SK-N-SH treated with all-trans-retinoic acid at 6 μM for 48 hours (cell line): ENCODE measurements at places on chromosomes 12 and 14.
A peak's percentile ranks its signal among the peaks of the same experiment; 100 is the strongest.

- ATAC-seq = no peak
Observed at GRCh38 chr12:11879306-11879705, 191.4 kb upstream of the BCL2L14 start.

DNA sequence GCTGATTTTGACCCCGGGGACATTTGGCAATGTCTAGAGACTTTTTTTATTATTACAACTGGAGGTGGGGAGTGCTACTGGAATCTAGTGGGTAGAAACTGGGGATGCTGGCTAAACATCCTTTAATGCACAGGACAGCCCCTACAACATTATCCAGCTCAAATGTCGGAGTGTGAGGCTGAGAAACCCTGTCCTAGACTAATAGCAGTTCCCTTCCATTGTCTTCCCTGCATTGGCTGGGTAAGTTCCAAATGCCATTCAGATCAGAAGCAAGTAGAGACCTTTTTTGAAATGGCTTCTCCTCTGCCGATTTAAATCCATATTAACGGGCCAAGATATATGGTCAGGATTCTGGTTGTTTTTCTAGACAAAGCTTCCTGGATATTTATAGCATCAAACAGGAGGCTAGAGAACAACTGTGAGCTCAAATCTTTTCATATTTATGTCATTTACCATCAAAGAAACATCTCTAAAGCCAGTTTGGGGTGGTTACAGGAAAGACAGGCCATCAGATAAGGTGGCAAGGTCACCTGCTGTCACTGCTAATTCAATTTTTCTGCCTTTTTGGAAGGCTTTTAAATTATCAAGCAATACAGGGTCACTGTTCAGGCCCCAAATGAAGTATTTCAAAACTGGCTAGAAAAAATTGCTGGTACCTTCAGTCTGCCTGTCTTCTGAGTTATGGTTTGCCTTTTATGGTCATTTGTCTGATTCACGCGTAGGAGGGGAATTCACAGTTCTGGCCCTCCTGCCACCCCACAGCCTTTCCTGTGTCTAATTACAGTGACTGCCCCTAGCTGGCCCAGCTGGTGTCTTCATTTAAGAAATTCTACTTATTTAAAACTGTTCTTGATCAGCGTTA is 20.1 kb upstream of the AKAP5 start:
- peak; percentile 85 for ATAC-seq

DNA sequence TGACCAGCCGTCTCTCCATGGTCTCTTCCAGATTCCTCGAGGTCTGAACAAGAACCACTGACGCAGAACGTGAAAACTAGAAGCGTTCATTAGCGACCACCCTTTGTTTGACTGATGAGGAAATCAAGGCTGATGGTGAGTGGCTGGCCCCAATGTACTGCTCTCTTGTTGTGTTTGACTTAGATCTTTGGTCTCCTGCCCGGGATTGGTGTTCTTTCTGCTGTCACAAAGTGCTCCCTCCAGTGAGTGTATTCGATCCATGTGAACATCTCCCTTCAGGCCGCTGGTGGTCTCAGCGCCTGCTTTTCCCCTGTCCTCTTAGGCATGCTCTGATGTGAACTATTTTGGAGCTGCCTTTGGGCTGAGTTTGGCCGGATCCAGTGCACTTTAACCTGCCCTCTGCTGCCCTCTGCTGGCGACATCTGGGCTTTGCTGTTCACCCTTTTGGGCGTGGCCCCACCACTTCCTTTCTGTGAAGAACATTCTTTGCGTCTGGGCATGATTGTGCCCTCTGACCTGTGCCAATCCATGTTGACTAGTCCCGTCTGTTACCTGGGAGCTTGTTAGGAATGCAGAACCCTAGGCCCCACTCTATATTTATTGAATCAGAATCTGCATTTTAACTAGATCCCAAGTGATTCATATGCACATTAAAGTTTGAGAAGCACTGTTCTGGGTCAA is 279.1 kb downstream of the TTC6 start:
- peak; percentile 89 for ATAC-seq

DNA sequence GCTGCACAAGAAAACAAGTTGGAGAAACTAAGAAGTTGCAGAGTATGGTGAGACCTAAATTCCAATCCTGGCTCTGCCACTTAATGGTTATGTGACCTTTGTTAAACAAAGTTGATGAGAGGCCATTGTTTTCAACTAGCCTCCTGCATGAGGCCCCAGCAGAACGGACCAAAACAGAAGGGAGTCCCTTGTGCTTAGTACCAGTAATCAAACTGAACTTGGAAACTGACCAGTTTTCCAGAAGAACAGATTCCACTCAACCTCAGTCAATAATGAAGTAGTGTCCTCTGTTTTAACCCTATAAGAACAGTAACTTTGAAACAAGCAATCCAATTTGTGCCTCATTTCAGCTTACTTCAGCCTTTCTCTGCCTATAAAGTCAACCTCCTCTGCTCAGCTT is 69.9 kb downstream of the C12orf56 start:
- ATAC-seq = no peak

- no peak for ATAC-seq
Observed at GRCh38 chr12:12714276-12715021, 2.7 kb upstream of the CDKN1B start.

GRCh38 chr12:93502802-93503623 is 35.7 kb downstream of the MRPL42 start:
- peak; percentile 51; the same call in 2 of the 3 replicates for ATAC-seq

DNA sequence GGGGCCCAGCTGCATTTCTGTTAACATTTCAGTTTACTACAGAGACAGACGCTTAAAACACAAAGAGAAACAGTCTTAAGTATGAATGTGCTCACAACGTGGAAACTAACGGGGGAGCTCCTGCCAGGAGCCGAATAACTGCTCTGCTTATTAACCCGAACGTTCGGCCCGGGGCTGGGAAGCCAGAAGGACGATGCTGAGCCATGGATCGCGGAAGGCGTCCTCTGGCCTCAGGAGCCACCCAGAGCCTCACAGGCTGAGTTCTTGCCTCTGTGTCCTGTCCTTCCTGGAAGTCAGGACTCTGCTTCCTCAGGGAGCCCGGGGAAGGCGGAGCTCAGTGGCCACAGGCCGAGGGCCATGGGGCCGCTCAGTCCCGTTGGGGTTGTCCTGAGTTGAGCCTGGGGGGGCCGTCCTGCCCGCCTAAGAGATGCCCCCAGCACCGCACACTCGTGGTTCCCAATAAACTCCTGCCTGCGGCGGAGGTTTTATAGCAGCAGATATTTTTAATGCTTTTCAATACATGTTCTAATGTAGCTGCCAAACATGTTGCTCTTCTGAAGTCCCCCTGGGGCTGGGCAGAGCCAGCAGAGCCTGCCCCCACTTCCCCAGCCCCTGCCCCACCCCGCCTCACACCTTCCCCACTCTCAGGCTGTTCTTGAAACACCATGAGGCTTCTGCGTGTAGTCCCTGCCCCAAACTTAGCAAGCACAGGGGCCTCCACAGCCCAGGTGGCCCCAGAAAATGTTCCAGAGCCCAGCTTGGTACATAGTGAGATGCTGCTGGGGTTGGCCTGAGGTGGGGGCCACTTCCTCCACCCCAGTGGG is 3.4 kb upstream of the TEX22 start:
- no peak for ATAC-seq

GRCh38 chr14:101556566-101557320 is 4.6 kb upstream of the DIO3 start:
- ATAC-seq = no peak

GRCh38 chr14:98244966-98245569 is 1026.9 kb downstream of the BCL11B start:
- ATAC-seq = no peak

DNA sequence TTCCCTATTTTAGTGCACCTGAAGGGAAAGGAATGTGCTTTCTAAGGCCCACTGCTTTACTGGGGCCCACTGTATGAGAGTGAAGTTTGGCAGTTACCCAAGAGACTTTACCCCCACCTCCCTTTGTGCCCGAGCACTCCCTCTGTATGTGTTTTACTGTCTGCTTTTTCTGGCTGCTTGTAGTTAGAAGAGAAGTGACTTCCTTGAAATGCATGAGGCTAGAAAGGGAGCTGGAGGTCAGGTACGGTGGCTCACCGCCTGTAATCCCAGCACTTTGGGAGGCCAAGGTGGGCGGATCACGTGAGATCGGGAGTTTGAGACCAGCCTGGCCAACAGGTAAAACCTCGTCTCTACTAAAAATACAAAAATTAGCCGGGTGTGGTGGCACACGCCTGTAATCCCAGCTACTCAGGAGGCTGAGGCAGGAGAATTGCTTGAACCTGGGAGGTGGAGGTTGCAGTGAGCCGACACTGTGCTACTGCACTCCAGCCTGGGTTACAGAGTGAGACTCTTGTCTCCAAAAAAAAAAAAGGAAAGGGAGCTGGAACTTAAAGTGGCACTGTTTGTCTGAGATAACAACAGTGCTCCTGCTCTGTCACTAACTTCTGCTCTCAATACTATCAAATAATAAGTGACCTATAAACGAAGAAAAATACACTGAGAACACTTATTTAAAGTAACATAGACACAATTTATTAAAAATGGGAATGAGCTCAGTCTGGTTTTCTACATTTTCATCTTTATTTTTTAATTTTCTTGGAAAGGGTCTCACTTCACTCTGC is 5.8 kb downstream of the TRIP11 start:
- ATAC-seq = no peak

DNA sequence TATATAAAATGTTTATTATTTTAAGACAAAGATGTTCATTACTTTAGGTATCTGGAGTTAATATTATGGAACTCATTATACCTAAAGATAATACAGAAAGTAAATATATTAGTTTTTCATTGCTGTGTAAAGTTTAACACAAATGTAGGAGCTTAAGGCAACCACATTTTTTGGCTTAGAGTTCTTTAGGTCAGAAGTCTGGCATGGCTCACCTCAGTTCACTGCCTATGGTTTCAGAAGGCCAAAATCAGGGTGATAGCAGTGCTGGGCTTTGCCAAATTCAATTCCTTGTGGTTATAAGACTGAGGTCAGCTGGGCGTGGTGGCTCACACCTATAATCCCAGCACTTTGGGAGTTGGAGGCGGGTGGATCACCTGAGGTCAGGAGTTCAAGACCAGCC is 35.5 kb upstream of the PRPF39 start:
- no peak for ATAC-seq

DNA sequence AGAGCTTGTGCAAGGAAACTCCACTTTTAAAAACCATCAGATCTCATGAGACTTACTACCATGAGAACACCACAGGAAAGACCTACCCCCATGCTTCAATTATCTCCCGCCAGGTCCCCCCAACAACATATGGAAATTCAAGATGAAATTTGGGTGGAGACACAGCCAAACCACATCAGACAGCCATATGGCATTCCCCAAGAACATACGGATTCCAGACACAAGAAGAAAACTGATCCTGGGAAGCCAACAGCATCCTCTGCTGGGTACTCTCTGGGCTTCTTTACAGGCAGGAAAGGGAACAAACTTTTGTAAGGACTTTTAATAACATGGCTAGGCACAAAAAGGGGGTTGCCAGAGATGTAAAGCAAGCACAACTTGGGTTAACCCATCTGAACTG is 127.2 kb downstream of the TMEM132C start:
- no peak for ATAC-seq

GRCh38 chr12:128816643-128816920 is 7.2 kb downstream of the SLC15A4 start:
- no peak for ATAC-seq

DNA sequence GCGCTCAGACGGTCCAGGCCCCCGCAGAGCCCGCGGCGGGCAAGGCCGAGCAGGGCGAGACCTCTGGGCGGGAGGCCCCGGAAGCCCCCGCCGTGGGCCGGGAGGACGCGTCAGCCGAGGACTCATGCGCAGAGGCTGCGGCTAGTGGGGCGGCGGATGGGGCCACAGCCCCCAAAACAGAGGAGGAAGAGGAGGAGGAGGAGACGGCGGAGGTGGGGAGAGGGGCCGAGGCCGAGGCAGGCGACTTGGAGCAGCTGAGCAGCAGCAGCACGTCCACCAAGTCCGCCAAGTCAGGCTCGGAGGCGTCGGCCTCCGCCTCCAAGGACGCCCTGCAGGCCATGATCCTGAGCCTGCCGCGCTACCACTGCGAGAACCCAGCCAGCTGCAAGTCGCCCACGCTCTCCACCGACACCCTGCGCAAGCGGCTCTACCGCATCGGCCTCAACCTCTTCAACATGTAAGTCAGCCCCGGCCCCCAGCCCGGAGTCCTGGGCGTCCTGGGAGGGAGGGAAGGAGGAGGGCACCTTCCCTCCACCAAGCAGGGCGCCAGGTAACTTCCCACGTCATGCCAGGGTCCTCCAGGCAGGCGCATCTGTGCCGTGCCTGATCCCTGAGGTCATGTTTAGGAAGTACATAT is 72.4 kb downstream of the IQSEC3 start:
- ATAC-seq = no peak

DNA sequence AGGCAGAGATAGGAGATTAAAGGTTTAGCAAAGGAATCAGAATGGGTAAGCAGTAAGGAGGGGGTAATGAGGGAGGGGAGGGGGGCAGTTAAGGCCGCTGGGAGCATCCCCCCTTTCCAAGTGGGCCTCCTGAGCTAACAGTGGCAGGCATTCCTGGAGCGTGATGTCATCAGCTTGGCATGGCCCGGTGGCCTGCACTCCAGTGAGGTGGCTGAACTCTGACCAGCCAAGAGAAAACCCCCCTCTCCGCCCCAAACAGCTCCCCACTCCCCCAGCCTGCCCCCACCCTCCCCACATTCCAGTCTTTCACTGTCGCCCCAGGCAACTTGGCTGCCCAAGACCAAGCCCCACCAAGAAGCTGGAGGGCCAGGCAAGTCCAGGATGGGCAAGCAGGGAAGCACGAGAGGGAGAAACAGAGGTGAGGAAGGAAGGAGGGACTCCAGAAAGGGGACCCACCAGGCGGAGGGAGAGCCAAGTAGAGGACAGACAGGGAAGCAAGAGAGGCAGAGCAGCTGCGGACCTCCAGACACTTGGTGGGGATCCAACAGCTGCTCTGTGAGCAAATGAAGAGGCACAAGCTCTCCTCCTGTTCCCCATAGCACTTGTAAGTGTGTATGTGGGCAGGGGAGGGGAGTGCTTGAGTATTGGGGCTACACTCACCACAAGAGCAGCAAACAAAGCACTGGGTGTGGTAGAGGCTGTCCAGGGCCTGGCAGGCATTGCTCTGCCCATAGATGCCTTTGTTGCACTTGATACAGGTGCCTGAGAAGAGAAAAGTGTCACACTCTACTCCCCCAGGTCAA is 4.5 kb downstream of the AJUBA start:
- ATAC-seq = peak; percentile 58

GRCh38 chr12:84117190-84117589 is 795.4 kb downstream of the SLC6A15 start:
- no peak for ATAC-seq

GRCh38 chr14:92922883-92923743 is at the start of gene CHGA:
Gene CHGA (plus strand): TSS chr14:92923150. CDS start chr14:92923360, 210 bp downstream.
- peak; percentile 89 for ATAC-seq
